ENCODE measurements at places on chromosomes 3 and 15. TPM values are rescaled to one million over a fixed set of nuclear protein-coding genes. Genes with fewer than 3 reads are reported as not detected.

GRCh38 chr3:141681390-141681780, 56.7 kb upstream of the RNF7 start:
- no peak for DNase-seq

GRCh38 chr3:45225465-45226205, 452 bp downstream of the TMEM158 start:
- DNase-seq, result peak; percentile 23

- DNase-seq, result no peak
These were observed 52.2 kb upstream of the RBSN start for GRCh38 chr3:15151166-15151565.

DNA sequence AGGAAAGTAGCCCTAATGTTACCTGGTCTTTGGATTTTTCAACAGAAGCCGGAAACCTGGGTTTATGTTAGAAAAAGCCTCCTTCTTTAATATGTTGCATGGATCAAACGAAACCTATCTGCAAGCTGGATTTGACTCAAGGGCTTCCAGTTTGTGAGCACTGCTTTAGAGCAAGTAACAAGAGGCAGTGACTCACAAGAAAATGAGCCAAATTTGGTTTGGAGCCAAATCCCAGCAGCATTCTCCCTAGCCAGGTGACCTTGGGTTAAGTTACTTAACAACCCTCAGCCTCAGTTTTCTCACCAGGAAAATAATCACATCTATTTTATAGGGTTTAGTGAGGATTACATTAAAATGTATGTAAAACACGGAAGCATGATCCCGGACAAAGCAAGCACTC, 215.2 kb upstream of the PRICKLE2 start:
- DNase-seq, result no peak

DNA sequence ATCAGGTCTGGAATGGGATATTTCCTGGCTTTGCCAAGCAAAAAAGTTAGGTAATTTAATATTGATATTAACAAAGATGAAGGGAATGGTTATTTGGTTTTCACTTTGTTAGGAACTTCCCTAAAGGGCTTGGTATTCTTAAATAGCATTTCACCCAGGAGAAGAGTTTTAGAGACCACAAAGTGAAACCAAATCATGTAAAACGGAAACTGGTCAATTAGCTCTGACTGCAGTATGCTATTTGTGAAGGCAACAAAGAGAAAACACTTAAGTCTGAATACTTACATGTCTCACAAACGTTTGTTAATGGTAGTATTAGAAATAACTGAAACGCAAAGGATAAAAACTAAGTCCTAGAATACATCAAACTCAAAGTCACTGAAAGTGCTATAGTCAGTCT, 32.4 kb upstream of the SETMAR start:
- no peak for DNase-seq

DNA sequence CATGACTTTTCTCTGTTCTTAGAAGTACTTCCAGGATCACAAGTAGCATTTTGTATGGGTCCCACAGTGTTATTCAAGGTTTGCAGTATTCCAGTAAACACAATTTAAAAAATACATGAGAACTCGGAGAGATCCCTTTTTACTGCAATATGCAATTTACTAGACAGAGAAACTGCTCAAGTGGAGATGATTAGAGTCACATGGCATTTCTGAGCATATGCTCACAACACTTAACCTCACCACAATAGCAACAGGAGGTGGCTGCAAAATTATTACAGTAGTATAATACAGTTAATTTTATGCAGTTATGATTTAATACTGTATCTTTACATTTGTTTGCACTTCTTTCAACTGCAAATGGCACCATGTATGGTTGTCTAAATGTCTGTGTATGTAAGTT, 87.5 kb downstream of the PIK3CB start:
- no peak for DNase-seq

DNA sequence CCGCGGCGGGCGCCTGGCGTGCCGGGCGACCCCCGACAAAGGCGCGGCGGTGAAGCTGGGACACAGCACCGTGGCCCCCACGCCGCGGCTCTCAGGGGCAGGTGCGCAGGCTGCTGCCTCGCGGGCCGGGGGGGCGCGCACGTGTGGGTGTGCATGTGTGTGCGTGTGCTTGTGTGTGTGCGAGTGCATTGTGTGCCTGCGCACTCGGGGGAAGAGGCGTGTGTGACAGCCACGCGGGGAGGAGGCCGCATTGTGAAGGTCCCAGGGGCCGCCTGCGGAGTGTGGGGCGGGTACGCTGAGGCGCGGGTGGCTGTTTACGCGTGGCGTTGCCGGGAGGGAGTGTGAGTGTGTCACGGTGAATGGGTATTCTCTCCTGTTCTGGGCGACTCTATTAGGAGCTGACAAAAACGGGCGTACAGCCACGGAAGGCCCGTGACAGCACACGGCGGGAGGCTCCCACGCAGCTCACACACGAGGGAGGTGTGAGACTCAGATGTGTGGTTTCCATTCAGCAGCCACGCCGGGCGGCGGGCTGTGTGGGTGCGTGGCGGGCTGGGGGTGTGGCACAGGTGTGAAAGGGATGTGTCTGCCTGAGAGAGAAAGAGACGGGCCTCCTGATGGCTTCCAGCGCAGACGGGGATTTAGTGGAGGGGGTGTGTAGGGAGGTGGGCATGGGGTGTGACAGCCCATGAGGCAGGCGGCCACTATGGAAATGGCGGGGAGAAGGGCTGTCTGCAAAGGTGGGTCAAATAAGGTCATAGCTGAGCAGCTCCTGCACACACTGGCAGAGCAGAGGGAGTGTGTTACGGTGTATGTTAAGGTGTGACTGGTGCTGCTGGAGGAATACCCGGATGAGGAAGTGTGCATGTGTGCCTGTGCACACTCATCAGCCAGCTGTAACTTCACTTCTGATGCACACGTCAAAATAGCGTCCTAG, 750 bp downstream of the PODXL2 start:
- no peak for DNase-seq

DNA sequence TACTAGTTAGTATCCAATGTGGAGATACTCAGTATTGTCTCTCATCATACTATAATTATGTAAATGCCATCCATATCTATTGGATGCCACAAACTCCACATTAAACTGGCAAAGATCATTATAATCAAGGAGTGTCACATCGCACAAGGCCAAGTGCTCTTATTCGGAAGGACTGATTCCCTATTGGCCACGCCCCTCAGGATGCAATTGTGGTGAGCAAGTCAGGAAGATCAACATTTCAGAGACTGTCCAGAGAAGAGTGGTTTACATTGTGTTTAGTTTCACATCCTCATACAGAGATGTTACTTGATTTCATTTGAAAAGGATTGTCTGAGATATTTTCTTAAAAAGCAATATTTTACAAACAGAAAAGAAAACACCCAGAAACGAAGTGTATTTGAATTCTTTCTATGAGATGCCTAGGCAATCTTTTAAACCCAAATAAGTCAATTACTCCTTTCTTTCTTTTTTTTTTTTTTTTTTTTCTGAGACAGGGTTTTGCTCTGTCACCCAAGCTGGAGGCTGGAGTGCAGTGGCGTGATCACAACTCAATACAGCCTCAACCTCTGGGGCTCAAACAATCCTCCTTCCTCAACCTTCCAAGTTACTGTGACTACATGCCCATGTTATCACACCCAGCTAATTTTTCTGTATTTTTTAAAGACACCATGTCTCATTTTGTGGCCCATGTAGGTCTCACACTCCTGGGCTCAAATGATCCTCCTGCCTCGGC, 369.1 kb downstream of the RBMS3 start:
- DNase-seq, result no peak

- no peak for DNase-seq
These were observed 30.2 kb downstream of the GOLIM4 start for GRCh38 chr3:168065569-168065968.

- DNase-seq, result no peak
These were observed 30.0 kb downstream of the RNF111 start for GRCh38 chr15:59017449-59017848.

DNA sequence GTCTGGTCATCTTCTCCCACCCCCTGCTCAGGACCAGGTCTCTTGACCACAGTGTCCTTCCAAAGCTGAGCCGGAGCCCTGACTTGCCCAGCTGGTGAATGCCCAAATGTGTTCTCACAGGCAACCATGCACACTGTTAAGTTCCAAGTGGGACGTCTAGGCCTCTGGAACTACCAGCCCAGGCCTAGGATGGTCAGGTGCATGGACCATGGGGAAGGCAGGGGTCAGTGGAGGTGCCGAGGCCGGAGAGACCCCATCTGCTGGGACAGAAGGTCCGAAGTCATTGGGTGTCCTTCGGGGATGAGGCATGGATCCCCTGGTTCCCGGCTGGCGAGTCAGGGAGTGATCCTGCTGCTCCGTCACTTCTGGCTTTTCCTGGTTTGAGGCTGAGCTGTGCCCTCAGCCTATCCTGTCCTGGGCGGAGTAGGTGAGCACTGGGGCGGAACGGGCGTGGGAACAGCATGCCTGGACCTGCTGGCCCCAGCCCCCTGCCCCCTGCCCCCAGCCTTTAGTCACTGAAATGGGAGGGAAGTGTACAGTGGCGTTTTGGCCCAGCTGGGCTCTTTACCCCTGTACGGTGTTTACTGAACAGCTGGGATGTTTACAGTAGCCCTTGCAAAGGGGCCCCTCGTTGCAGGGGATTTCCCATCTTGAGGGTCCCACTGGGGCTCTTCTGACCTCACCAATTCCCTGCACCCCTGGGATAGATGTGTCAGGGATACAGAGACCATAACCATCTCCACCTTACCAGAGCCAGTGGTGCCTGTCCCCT, 12.1 kb downstream of the SEMA3F start:
- DNase-seq, result no peak

DNA sequence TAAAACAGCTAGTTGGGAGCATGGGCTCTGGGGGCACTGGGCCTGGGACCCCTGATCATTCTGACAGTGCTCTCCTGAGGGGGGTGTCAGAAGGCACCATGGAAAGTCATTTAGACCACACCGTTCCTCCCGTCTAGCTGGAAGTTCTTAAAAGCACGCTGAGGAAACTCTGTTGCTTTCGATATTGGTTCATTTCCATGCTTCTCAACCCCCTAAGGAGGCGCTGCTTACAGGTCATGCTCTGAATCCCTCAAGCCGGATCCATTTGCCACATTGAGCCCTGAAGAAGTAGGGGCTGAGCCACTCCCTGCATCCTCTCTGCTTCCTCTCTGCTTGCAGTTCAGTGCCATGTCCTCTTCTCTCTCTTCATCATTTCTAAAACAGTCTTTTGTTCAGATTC, 187.2 kb downstream of the CACNA2D3 start:
- no peak for DNase-seq

GRCh38 chr15:31325595-31326155, 960 bp upstream of the KLF13 start:
- peak; percentile 85 for DNase-seq

SCN5A gene
- 61.5 TPM for polyA plus RNA-seq

MYH15 gene
- polyA plus RNA-seq, result 0.22 TPM

NLGN1 gene
- polyA plus RNA-seq, result 0.88 TPM

CCDC13 gene
- 0.44 TPM for polyA plus RNA-seq

AP3B2 gene
- polyA plus RNA-seq, result 0.16 TPM

SNTN gene
- not detected for polyA plus RNA-seq

XRN1 gene
- 2.1 TPM for polyA plus RNA-seq

CA12 gene
- 0.07 TPM for polyA plus RNA-seq

GRAMD1C gene
- polyA plus RNA-seq, result 0.49 TPM

SH3GL3 gene
- not detected for polyA plus RNA-seq

CELF6 gene
- polyA plus RNA-seq, result 5.1 TPM
